ENCODE measurements at places on chromosomes 12 and 14. TPM values are rescaled to one million over a fixed set of nuclear protein-coding genes. Genes with fewer than 3 reads are reported as not detected.
A peak's percentile ranks its signal among the peaks of the same experiment; 100 is the strongest.

GRCh38 chr12:4780641-4781611 is 60.7 kb downstream of the GALNT8 start:
- no peaks in the 10 kb centered on the region for H3K4me1 ChIP-seq
- no peak overlapping the region for H3K27ac ChIP-seq
- peaks cover 5% of the 10 kb centered on the region for H3K27me3 ChIP-seq
- H3K36me3 ChIP-seq: no peaks in the 10 kb centered on the region
- no peak for DNase-seq

DNA sequence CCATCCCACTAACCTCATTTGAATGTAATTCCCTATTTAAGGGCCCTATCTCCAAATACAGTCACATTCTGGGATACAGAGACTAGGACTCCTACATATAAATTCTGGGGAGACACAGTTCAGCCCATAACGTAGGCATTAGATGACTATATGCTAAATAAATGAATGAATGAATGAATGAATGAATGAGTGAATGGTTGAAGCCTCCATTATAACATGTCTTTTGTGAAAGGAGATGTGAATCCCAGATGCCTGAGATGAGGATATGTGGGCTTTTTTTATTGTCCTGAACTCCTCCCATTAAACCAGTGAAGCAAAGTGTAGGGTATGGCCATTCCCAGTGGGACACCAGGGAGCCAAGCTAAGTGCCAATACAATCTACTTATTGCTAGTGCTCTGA is 20.5 kb upstream of the TMEM233 start:
- no peaks in the 10 kb centered on the region for H3K36me3 ChIP-seq
- no peaks in the 10 kb centered on the region for H3K4me1 ChIP-seq
- H3K4me3 ChIP-seq: no peak overlapping the region

DNA sequence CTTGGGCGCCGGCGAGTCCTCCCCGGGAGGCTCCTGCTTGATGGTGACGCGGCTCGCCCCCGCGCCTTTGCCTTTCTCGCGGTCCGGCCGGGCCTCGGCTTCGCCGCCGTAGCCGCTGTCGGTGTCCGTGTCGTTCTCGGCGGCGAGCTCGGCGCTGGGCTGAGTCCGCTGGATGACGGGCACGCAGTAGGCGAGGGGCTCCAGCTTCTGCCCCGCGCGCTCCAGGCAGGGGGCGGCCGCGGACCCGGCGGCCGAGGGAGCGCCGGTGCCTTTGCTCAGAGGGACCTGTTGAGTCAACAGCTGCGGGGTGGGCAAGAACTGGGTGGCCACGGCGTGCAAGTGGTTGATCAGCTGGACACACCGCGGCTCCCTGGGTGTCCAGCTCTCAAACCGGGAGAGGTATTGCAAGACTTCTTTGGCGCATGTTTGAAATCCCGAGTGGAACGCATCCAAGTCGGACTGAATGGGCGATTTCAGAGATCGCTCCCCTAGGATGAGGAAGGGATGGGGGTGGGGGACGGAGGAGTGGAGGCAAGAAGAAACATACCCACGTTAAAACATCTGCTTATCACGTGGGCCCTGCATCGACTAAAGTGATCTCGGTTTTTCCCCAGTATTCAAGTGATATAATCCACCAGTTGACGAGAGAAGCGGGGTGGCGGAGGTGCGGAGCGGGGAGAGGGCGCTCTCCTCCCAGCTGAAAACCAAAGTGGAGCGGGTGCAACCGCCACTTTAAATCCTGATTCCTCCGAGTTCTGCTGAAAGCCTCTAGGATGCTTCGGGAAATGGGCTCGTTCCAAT is 2.0 kb downstream of the BHLHE41 start:
- no peak overlapping the region for H3K27ac ChIP-seq
- H3K27me3 ChIP-seq: peaks cover 10% of the 10 kb centered on the region

DNA sequence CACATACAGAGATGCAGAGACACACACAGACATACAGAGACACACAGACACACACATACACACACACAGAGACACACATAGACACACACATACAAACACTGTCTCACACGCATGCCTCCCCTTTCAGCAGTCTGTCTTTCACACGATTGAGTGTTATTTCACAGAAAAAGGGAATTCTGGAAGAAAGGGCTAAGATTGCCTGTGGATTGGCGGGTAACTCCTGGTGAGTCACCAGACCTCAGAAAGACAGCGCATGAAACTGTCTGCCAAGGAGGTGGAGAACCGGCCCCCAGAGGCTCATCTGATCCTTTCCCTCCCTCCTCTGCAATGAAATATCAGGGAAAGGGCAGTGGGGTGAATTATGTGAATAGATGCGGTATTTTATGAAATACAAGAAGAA is 127.2 kb upstream of the GSC start:
- H3K27me3 ChIP-seq: no peaks in the 10 kb centered on the region
- H3K4me3 ChIP-seq: no peak overlapping the region
- H3K27ac ChIP-seq: no peak overlapping the region
- no peaks in the 10 kb centered on the region for H3K36me3 ChIP-seq
- no peaks in the 10 kb centered on the region for H3K4me1 ChIP-seq

DNA sequence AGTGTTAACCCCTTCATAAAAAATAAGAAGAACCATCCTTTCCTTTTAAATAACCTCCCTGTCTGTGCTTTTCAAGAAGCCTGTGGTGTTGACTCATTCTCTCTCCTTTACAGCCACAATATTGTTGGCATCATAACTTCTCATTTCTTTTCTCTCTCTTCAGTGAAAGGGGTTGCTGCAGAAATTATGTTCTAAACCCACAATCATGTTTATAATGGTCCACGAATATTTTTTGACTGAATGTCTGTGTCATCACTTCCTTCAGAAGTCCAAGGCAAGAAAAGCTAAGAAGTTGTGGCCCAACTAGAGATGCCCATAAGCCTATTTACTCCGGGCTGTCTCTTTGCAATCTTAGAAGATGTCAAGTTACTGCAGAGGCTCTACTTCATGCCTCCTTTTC is 488.3 kb downstream of the APAF1 start:
- H3K4me3 ChIP-seq: no peak overlapping the region
- H3K36me3 ChIP-seq: no peaks in the 10 kb centered on the region
- DNase-seq: no peak
- H3K4me1 ChIP-seq: peaks cover 8% of the 10 kb centered on the region

DNA sequence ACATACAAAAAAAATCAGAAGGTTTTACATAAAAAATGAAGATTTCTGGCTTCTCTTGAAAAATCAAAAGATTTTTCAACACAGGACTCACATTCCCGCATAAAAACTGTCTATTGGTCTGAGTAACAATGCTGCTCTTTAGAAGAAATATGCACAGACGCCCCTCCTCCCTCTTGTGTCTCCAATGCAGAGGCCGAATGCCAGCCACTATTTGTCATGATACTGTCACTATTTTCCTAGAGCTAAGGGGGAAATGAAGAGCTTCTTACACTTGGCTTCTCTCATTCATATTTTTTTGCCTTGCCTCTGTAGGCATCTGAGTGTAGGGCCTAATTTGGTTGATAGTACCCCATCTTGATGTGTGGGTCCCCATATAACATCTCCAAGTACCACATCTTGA is 98.0 kb downstream of the BBS10 start:
- no peaks in the 10 kb centered on the region for H3K27me3 ChIP-seq
- no peak overlapping the region for H3K4me3 ChIP-seq
- no peaks in the 10 kb centered on the region for H3K36me3 ChIP-seq
- no peaks in the 10 kb centered on the region for H3K4me1 ChIP-seq
- H3K27ac ChIP-seq: no peak overlapping the region

- H3K4me1 ChIP-seq: no peaks in the 10 kb centered on the region
- H3K27ac ChIP-seq: no peak overlapping the region
- H3K27me3 ChIP-seq: no peaks in the 10 kb centered on the region
- DNase-seq: peak; percentile 32
Measured at GRCh38 chr12:93668919-93669418, 8.2 kb upstream of the CRADD start.

DNA sequence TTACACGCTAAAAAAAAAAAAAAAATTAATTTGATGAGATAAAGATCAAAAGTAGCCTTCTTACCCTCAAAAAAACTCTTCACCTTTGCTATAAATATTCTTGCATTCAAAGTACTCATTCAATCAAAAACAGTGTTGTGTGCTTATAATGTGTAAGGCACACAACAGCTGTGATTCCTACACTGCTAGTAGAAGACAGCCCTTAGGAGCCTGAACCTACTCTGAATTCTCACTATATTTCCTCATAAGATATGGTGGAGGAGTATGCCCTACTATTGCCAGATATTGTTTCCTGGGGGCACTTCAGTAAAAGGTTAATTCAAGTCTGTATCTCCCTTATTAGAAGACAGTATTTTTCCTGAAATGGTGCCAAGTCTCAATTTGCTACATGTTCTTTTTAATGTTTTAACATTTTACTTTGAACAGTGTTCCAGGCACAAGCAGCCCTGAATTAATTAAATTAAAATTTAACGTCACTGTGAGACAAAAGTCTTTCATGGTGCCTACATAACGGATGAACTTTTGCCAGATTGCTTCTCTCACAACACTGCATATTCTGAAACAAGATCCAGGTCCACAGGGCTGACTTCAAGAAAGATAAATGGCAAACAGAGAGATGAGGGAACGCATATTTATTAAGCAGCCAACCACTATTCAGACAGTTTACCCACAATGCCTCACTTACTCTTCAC is 19.3 kb downstream of the PPP2R5E start:
- H3K4me1 ChIP-seq: peaks cover 10% of the 10 kb centered on the region
- DNase-seq: no peak
- no peaks in the 10 kb centered on the region for H3K27me3 ChIP-seq
- H3K36me3 ChIP-seq: no peaks in the 10 kb centered on the region
- no peak overlapping the region for H3K4me3 ChIP-seq

DNA sequence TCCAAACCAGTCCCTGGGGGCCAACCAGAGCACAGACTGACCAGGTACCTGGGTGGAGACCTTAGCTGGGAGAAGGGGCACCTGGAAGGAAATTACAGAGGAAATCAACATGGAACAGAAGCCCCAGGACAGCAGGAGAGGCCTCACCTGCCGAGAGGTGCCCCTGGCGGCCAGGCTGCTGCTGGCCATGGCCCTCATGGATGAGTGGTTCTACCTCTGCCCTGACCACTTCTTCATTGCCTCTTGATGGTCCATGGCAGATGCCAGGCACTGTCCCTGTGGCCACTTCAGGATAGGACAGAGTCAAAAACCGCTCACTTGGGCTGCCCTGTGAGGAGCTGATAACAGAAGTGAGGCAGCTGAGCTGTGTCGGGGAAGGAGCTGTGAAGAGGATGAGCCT is 73.1 kb upstream of the GNG2 start:
- H3K27ac ChIP-seq: no peak overlapping the region
- H3K36me3 ChIP-seq: no peaks in the 10 kb centered on the region
- no peak for DNase-seq
- no peaks in the 10 kb centered on the region for H3K27me3 ChIP-seq
- no peak overlapping the region for H3K4me3 ChIP-seq

- H3K27ac ChIP-seq: no peak overlapping the region
- no peak for DNase-seq
- no peaks in the 10 kb centered on the region for H3K4me1 ChIP-seq
- H3K36me3 ChIP-seq: no peaks in the 10 kb centered on the region
Measured at GRCh38 chr12:2683283-2684025, 111.3 kb upstream of the FKBP4 start.

DNA sequence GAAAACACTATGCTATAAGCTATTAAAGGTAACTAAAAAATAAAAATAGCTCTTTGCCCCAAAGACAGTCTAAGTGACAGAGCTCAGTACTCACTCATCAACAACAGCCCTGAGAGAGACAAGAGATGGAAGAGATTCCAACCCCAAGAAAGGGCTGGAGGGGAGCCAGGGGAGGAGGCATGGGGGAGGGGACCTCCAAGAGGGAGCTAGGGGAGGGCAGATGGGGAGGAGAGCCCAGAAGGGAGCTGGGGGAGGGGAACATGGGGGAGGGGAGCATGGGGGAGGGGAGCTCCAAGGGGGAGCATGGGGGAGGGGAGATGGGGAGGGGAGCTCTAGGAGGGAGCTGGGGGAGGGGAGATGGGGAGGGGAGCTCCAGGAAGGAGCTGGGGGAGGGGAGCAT is 7.7 kb downstream of the SSH1 start:
- no peak overlapping the region for H3K27ac ChIP-seq
- H3K36me3 ChIP-seq: peaks cover 3% of the 10 kb centered on the region
- no peaks in the 10 kb centered on the region for H3K27me3 ChIP-seq
- DNase-seq: no peak

- H3K4me1 ChIP-seq: peaks cover 7% of the 10 kb centered on the region
- no peaks in the 10 kb centered on the region for H3K27me3 ChIP-seq
- H3K36me3 ChIP-seq: no peaks in the 10 kb centered on the region
- H3K4me3 ChIP-seq: peak overlapping the region; percentile 97
Measured at GRCh38 chr14:73457041-73457923, 1.1 kb downstream of the NUMB start.

POTEG gene
- total RNA-seq: 1.7 TPM

RDH12 gene
- total RNA-seq: not detected

KITLG gene
- 0.32 TPM for total RNA-seq

CMA1 gene
- total RNA-seq: not detected

PTPN21 gene
- 0.08 TPM for total RNA-seq

Data from GM12878 (cell line).